SK-N-SH (cell line): ENCODE measurements at places on chromosomes 2 and 18. TPM values are rescaled to one million over a fixed set of nuclear protein-coding genes. Genes with fewer than 3 reads are reported as not detected.

- H3K27ac ChIP-seq: no peak overlapping the region
- peaks cover 8% of the 10 kb centered on the region for H3K4me1 ChIP-seq
- H3K36me3 ChIP-seq: no peaks in the 10 kb centered on the region
- no peak for DNase-seq
Observed at GRCh38 chr2:196587739-196588138, 51.8 kb upstream of the CCDC150 start.

The ACOXL gene
- not detected in 2 replicates for polyA plus RNA-seq

DNA sequence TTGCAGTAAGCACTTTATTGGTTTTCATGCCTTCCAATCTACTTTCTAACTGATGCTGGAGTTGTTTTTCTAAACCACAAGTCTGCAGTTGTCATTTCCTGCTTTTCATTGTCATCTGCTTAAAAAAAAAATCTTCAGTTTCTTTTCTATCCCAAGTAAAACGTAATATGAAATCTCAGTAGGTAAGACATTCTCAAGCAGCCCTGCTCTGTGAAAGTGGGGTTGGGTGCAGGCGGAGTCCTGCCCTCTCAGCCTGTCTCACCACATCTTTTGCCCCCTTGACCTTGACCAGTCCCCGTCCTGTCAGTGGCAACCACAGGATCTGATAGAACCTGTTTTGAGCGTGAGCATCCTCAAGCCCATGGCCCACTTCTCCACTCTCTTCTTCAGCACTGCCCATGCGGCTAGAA, 80.0 kb upstream of the CPO start:
- H3K4me3 ChIP-seq: no peak overlapping the region
- no peaks in the 10 kb centered on the region for H3K27me3 ChIP-seq
- no peaks in the 10 kb centered on the region for H3K36me3 ChIP-seq
- peaks cover 2% of the 10 kb centered on the region for H3K4me1 ChIP-seq
- no peak overlapping the region for H3K27ac ChIP-seq

GRCh38 chr2:208792766-208793165, 386.2 kb downstream of the PTH2R start:
- no peaks in the 10 kb centered on the region for H3K4me1 ChIP-seq
- H3K27ac ChIP-seq: no peak overlapping the region
- no peak overlapping the region for H3K4me3 ChIP-seq
- no peaks in the 10 kb centered on the region for H3K36me3 ChIP-seq
- no peaks in the 10 kb centered on the region for H3K27me3 ChIP-seq
- no peak for DNase-seq

DNA sequence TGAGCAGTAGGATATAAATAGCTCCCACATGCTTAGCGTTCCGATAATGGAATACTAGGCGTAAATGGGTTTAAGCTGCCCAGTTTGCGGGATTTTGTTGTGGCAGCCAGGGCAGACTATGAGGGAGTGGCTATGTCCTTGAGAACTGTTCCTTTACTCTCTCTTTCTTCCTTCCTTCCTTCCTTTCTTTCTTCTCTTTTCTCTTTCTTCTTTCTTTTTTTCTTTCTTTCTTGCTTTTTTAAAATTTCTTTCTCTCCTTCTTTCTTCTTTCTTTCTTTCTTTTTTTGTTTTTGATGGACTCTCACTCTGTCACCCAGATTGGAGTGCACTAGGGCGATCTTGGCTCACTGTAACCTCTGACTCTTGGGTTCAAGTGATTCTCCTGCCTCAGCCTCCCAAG, 9.1 kb upstream of the PRELID3A start:
- no peak for DNase-seq
- H3K27me3 ChIP-seq: no peaks in the 10 kb centered on the region

The FAM110C gene
- not detected in 2 replicates for polyA plus RNA-seq

The TNS1 gene
- 10.5 and 12.1 TPM in 2 replicates for polyA plus RNA-seq

GRCh38 chr18:76399613-76400391, 95.2 kb downstream of the ZNF516 start:
- H3K27ac ChIP-seq: no peak overlapping the region
- DNase-seq: no peak
- H3K36me3 ChIP-seq: no peaks in the 10 kb centered on the region
- H3K4me3 ChIP-seq: no peak overlapping the region
- peaks cover 7% of the 10 kb centered on the region for H3K4me1 ChIP-seq

DNA sequence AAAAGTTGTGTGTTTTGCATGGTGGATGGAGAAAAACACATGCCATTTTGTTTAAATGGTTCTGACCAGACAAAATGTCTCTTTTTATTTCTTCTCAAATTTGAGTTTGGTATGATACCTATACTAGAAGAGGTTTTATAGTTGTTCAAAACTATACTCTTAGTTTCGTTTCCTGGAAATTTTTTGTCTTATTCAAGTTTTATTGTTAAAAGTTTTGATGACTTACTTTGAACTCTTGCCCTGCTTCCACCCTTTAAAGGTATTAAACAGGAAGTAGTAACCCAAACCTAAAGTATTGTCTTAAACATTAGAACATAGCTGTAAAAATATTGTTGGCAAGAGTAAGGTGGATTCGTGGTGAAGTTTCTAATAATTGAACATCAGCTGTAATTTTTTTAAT, 98.2 kb downstream of the BABAM2 start:
- no peak overlapping the region for H3K27ac ChIP-seq
- H3K4me3 ChIP-seq: no peak overlapping the region
- H3K4me1 ChIP-seq: peaks cover 8% of the 10 kb centered on the region; the same call in 1 of the 2 replicates
- H3K36me3 ChIP-seq: no peaks in the 10 kb centered on the region; the same call in 1 of the 2 replicates
- no peaks in the 10 kb centered on the region for H3K27me3 ChIP-seq
